Thyroid gland (tissue), 4 donors: ENCODE measurements at places on chromosomes 2 and 18. TPM values are rescaled to one million over a fixed set of nuclear protein-coding genes. Genes with fewer than 3 reads are reported as not detected.

GRCh38 chr2:28350196-28350595, 42.5 kb upstream of the FOSL2 start:
- no peak overlapping the region for H3K4me3 ChIP-seq
- H3K27me3 ChIP-seq, result no peaks in the 10 kb centered on the region
- no peaks in the 10 kb centered on the region for H3K36me3 ChIP-seq
- H3K4me1 ChIP-seq, result peaks cover 2% of the 10 kb centered on the region

DNA sequence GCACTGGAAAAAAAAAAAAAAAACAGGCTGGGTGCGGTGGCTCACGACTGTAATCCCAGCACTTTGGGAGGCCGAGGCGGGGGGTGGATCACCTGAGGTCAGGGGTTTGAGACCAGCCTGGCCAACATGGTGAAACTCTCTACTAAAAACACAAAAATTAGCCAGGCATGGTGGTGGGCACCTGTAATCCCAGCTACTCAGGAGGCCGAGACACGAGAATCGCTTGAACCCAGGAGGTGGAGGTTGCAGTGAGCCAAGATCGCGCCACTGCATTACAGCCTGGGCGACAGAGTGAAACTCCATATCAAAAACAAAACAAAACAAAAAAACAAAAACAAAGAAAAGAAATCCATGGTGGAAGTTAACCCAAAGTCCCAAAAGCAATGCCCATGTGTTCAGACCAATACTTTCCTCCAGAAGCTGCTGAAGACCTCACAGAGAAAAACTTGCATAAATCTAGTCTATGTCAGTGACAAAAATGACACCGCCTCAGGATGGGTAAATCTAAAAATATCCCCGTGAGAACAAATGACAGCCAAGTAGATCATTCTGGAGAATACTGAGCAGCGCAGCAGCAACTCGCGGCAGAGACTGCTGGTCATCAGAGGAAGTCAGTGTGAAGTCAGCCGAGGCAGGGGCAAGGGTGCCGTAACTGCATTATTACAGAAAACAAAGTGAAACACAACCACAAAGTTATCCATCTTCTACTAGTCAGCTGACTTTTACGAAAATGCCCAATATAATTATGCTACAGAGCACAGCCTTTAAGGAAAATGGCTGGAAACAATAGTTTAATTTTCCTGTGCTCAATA, 41.0 kb downstream of the LPIN2 start:
- DNase-seq, result no peak
- no peak overlapping the region for H3K4me3 ChIP-seq
- peaks cover 24% of the 10 kb centered on the region for H3K4me1 ChIP-seq
- H3K36me3 ChIP-seq, result no peaks in the 10 kb centered on the region

DNA sequence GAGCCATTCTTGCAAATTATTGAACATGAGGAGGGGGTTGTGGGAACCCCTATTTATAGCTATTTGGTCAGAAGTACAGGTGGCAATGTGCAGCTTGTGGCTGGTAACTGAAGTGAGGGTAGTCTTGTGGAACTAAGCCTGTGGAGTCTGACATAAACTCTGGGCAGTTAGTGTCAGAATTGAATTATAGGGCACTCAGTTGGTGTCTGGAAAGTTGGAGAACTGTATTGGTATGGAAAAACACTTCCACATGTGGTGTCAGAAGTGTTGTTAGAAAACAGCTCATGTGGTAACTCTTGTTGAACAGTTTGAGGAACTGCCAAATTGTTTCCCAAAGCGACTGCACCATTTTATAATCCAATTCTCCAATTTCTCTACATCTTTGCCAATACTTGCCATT, 7.5 kb downstream of the RALBP1 start:
- peaks cover 7% of the 10 kb centered on the region for H3K4me1 ChIP-seq
- H3K27ac ChIP-seq, result no peak overlapping the region
- DNase-seq, result no peak
- no peak overlapping the region for H3K4me3 ChIP-seq
- H3K27me3 ChIP-seq, result no peaks in the 10 kb centered on the region
- H3K36me3 ChIP-seq, result peaks cover 11% of the 10 kb centered on the region

GRCh38 chr2:236180076-236180816, 12.1 kb upstream of the GBX2 start:
- no peaks in the 10 kb centered on the region for H3K36me3 ChIP-seq
- H3K27ac ChIP-seq, result no peak overlapping the region
- peaks cover 41% of the 10 kb centered on the region for H3K27me3 ChIP-seq

GRCh38 chr2:26196683-26197418, 24.0 kb downstream of the GAREM2 start:
- no peak overlapping the region for H3K4me3 ChIP-seq
- DNase-seq, result no peak
- no peaks in the 10 kb centered on the region for H3K27me3 ChIP-seq
- H3K36me3 ChIP-seq, result peaks cover 68% of the 10 kb centered on the region
- H3K4me1 ChIP-seq, result no peaks in the 10 kb centered on the region

- H3K4me3 ChIP-seq, result no peak overlapping the region
- H3K27ac ChIP-seq, result no peak overlapping the region
- no peaks in the 10 kb centered on the region for H3K4me1 ChIP-seq
- H3K27me3 ChIP-seq, result no peaks in the 10 kb centered on the region
- DNase-seq, result no peak
- H3K36me3 ChIP-seq, result no peaks in the 10 kb centered on the region
Measured at GRCh38 chr2:225270053-225270452, 129.5 kb upstream of the NYAP2 start.

- H3K27me3 ChIP-seq, result no peaks in the 10 kb centered on the region
- no peak overlapping the region for H3K27ac ChIP-seq
- DNase-seq, result no peak
Measured at GRCh38 chr2:23414871-23415270, 29.9 kb downstream of the KLHL29 start.

DNA sequence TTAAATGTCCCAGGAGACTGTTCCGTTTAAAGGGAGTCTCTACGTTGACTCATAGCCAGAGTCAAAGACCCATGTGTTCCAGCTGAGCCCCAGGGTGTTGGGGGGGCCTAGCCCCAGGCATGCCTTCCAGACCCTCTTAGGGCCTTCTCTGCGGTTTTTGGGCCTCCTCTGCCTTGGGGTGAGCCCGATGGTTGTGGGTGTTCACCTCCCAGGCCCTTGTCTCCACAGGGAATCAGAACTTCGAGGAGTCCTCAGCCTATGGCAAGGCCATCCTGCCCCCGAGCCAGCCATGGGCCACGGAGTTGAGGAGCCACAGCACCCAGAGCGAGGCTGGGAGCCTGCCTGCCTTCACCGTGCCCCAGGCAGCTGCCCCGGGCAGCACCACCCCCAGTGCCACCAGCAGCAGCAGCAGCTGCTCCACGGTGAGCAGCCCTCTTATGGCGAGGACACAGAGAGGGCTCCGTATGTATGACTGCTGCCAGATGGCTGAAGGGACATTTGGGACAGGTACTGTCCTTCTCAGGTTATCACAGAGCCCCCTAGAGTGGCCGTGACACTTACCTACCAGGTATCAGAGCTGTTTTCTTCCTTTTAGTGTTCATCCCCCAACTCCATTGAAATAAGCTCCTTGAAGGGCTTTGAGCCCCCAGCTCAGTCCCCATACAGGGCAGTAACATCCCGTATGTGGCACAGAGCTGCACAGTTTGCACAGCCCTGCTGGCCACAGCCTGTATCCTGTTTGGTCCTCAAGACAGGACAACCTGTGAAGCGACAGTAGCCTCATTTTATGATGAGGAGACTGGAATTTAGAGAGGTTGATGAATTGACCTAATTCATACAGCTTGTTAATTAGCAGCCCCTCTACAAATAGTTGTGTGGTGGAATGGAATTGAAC, 80.7 kb downstream of the EPAS1 start:
- H3K4me1 ChIP-seq, result no peaks in the 10 kb centered on the region
- no peaks in the 10 kb centered on the region for H3K27me3 ChIP-seq
- no peak for DNase-seq
- H3K36me3 ChIP-seq, result peaks cover 71% of the 10 kb centered on the region
- H3K4me3 ChIP-seq, result no peak overlapping the region
- H3K27ac ChIP-seq, result no peak overlapping the region

DNA sequence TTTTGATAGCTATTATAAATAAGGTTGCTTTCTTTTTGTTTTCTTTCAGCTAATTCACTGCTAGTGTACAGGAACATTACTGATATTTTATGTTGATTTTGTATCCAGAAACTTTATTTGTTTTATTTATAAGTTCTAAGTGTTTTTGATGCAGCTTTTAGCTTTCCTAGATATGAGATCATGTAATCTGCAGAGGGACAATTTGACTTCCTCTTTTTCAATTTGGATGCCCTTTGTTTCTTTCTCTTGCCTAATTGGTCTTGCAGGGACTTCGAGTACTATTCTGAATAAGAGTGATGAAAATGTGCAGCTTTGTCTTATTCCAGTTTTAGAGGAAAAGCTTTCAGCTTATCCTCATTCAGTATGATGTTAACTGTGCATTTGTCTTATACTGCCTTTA, 643.4 kb upstream of the CDH2 start:
- H3K27me3 ChIP-seq, result no peaks in the 10 kb centered on the region
- H3K27ac ChIP-seq, result no peak overlapping the region
- no peak overlapping the region for H3K4me3 ChIP-seq
- H3K36me3 ChIP-seq, result no peaks in the 10 kb centered on the region

DNA sequence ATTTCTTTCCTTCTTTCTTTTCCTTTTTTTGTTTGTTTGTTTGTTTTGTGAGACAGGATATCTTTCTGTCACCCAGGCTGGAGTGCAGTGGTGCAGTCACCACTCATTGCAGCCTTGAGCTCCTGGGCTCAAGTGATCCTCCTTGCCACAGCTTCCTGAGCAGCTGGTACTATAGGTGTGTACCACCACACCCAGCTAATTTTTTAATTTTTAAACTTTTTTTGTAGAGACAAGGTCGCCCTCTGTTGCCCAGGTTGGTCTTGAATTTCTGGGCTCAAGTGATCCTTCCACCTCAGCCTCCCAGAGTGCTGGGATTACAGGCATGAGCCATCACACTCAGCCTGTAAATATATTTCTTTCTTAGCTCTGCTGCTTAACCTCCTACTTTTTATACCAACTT, 83.4 kb upstream of the CYP20A1 start:
- H3K27me3 ChIP-seq, result no peaks in the 10 kb centered on the region
- H3K36me3 ChIP-seq, result no peaks in the 10 kb centered on the region
- no peak overlapping the region for H3K27ac ChIP-seq
- DNase-seq, result no peak

SP5 gene
- total RNA-seq, result not detected

- no peak overlapping the region for H3K4me3 ChIP-seq
- H3K27me3 ChIP-seq, result no peaks in the 10 kb centered on the region
- H3K4me1 ChIP-seq, result peaks cover 23% of the 10 kb centered on the region
- H3K36me3 ChIP-seq, result no peaks in the 10 kb centered on the region
- no peak for DNase-seq
- no peak overlapping the region for H3K27ac ChIP-seq
Measured at GRCh38 chr18:9421901-9422327, 53.4 kb upstream of the RALBP1 start.

DNA sequence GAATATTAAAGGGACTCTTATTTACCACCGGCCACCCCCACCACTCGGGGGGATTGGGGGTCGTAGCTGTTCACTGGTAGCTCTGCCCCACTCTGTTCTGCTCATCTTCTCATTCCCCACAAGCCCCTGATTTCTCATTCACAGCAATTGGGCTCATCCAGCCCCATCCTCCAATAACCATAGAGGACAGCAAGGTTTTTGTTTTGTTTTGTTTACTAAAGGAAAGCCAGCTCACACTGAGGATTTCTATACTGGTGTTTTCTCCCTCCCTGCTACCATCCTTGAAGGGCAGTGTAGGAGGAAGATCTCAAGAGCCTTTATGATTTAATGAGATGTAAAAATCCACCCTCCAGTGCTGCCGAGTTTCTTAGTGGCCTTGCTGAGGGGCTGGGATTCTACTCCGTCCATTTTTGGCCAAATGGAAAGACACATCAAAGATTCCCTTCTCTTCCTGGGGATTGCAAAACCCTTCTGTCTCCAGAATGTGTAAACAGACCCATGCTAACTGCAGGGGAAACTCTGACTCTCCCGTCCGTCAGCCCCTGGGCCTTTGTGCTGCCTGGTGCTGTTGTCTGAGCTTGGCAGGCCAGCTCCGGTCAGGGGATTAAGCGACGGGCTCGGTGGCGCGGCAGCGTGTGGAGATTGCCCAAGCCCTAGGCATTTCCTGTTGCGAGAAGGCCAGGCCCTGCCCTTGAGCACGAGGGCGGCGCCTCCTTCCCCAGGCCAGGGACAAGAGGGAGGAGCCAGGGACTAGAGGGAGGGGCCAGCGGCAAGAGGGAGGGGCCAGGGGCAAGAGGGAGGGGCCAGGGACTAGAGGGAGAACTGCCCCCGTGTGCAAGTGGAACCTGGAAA, 165.0 kb downstream of the ANTXR1 start:
- DNase-seq, result peak; percentile 58
- H3K4me3 ChIP-seq, result no peak overlapping the region
- H3K27me3 ChIP-seq, result no peaks in the 10 kb centered on the region
- peaks cover 14% of the 10 kb centered on the region for H3K4me1 ChIP-seq
- peaks cover 6% of the 10 kb centered on the region for H3K36me3 ChIP-seq

GRCh38 chr2:152539424-152539823, 177.8 kb downstream of the PRPF40A start:
- no peak overlapping the region for H3K4me3 ChIP-seq
- peaks cover 19% of the 10 kb centered on the region for H3K4me1 ChIP-seq
- H3K27me3 ChIP-seq, result no peaks in the 10 kb centered on the region
- H3K27ac ChIP-seq, result no peak overlapping the region

CTIF gene
- 24.5 TPM for total RNA-seq

GRCh38 chr2:176488431-176488830, 219.2 kb downstream of the MTX2 start:
- no peak overlapping the region for H3K4me3 ChIP-seq
- H3K36me3 ChIP-seq, result no peaks in the 10 kb centered on the region
- no peak overlapping the region for H3K27ac ChIP-seq
- H3K27me3 ChIP-seq, result peaks cover 3% of the 10 kb centered on the region
- no peak for DNase-seq

SLC38A11 gene
- 1.2 TPM for total RNA-seq

GRCh38 chr2:147665105-147665504, 179.7 kb upstream of the ACVR2A start:
- H3K27me3 ChIP-seq, result no peaks in the 10 kb centered on the region
- no peaks in the 10 kb centered on the region for H3K36me3 ChIP-seq
- no peak overlapping the region for H3K4me3 ChIP-seq
- H3K27ac ChIP-seq, result no peak overlapping the region
- DNase-seq, result no peak

DNA sequence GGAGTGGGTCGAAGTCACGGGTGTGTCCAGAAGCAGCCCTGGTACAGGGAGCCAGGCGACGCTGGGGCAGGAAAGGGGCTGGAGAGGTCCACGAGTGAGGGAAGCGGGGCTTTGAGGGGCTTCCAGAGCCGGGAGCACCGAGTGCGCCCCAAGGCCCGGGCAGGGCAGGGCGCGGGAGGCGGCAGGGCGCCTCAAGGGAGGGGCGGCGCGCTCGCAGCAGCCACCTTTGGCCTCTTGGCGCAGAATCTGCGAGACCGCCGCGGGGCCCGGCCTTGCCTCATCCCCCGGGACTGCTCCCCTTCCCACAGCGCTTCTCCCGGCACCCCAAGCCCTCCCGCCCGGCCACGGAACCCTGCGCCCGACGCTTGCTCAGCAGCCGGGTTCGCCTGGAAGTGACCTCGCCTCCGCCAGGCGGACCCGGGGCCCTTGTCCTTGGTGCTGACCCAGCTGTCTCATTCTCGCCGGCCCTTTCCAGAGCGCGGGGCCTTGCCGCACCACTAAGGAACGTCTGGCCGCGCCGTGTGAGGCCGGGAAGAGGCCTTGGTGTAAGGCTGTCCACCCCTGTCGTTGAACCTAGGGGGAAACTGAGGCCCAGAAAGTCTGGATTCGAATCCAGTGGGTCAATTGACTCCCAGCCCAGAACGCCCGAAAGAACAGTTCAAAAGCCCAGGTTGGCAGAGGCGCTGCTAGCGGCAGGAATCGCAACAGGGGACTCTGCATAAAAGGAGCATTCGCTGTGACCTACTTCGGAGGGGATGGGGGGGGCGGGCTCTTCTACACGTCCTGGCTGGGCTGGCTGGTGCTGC, 584 bp upstream of the DNER start:
- no peaks in the 10 kb centered on the region for H3K36me3 ChIP-seq
- no peak overlapping the region for H3K4me3 ChIP-seq
- no peak overlapping the region for H3K27ac ChIP-seq
